ENCODE measurements at places on chromosomes 6 and 20.

GRCh38 chr6:157258878-157259277 is 64.4 kb downstream of the TMEM242 start:
- DNase-seq = no peak

- DNase-seq = no peak
Measured at GRCh38 chr20:2799688-2800520, 523 bp downstream of the CPXM1 start.

DNA sequence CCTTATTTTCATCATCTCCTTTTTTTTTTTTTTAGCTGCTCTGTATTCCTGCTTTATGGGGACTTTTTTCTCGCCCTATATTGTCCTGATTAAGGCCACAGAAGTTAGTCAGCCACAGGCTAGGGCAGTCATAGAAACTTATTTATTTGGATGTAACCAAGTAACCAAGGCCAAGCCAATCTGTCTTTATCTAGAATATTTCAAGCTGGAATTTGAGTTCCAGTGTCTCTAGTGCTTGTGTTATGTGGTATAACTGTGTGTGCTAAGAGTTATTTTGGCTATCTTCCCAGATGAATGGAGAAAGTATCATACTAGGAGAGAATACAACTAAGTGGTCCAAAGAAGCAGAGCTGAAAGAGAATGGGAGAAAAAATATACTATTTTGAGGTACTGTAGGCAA is 751.5 kb downstream of the CBLN4 start:
- DNase-seq = no peak

DNA sequence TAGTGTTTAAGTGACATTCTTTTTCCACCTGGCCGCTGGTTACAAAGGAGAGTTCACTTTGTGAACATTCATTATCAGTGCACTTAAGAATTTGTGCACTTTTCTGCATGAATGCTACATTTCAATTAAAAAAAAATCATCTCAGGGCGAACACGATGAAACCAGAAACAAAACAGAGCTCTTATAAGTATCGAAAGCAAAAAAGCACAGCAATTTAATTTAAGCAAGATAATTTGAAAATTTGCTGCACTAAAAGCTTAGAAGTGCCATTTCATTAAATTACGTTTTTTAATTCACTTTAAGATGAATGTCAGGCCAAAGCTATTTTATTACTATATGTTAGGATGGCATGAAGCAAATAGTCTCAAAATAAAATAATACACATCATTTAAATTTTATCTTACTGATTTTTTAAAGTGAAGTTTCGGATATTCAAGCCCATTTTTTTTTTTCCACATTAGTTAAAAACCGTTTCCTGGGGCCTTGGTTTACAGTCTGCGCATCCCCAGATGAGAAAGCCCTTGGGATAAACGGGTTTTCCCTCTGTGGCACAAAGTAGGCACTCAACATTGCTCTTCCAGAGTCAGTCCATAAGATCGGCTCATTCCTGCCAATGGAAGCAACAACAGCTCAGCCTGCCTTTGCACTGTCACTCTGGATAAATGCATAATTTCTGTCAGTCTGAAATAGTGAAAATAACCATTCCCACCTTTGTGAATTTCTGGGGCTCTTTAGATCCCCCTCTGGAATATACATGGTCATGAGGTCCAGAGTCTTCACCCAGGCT is 80.1 kb downstream of the FYN start:
- DNase-seq = no peak

- DNase-seq = peak; percentile 85
Measured at GRCh38 chr20:63626424-63627128, at the start of gene GMEB2. Gene GMEB2, minus strand, starts transcription at chr20:63627101. Its CDS starts 7,704 bp downstream, at chr20:63619397.

- DNase-seq = no peak
Measured at GRCh38 chr20:24954151-24954550, 5.1 kb downstream of the CST7 start.

DNA sequence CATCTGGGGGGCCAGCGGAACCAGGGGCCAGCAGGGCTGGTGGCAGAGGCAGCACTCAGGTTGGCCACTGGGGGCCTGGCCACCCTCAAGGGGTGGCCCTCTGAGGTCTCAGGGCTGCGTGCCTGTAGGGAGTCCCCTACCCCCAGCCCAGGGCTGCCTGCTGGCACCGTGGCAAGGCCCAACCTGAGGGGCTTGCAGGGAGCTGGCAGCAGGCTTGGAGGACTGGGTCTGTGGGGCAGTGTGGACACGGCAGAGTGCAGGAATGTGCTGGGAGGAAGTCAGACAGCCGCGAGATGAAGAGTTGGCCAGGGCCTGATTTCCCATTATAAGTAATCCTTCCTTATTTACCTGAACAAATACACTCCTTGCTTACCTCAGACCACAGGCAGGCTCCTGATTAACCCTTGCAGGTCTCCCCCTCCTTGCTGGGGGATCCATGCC is at the start of gene SPDEF:
Gene SPDEF (minus strand): TSS at position 299 of the 441 bp plus-strand sequence. CDS start 11,874 bp downstream, outside the sequence.
- no peak for DNase-seq

DNA sequence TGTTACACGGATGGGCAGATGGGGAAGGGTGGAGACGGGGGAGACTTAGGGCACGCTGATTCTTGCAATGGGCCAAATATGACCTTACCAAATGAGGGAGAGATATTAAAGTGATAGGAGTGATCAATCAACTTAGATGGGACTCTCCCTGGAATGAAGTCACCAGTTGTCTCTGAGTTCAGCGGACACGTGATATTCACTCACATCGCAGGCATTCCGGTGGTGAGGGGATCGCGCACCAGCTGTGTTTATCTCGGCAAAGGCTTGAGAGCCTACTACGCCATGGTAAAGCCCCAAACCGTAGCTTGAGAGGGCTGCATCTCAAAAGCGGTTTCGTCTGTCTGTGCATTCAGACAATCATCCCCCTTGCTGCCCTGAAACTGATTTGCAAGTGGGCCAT is 5.5 kb downstream of the BMP7 start:
- no peak for DNase-seq

DNA sequence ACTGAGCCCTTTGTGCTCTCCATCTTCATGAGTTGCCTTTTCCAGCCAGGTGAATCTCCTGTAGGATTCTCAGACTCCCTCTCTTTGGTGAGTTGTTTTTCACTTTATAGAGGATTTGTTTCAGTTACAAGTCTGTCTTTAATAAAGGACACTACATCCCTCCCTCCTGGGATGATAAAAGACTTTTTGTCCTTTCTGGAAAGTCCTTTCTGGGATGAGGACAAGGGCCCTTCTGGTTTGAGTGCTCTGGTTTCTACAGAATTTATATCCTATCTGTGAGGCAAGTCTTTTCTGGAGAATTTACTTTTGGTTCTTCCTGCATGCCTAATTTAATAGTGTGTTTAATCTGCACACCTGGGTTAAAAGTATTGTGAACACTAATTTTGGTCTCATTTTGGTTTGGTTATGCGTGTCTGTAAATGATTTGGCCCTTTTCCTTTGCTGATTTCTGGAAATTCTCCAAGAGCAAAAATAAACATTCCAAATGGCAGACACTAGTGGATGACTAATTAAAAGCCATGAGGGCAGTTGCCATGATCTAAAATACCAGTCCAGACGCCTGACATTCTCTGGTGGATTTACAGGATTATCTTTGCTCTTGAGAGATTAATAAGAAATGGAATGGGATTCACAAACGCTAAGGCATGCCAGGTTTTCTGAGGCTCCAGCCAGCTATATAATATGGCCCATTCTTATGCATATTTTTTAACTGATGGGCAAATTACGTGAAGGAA is 44.8 kb downstream of the TCP11 start:
- DNase-seq = no peak

DNA sequence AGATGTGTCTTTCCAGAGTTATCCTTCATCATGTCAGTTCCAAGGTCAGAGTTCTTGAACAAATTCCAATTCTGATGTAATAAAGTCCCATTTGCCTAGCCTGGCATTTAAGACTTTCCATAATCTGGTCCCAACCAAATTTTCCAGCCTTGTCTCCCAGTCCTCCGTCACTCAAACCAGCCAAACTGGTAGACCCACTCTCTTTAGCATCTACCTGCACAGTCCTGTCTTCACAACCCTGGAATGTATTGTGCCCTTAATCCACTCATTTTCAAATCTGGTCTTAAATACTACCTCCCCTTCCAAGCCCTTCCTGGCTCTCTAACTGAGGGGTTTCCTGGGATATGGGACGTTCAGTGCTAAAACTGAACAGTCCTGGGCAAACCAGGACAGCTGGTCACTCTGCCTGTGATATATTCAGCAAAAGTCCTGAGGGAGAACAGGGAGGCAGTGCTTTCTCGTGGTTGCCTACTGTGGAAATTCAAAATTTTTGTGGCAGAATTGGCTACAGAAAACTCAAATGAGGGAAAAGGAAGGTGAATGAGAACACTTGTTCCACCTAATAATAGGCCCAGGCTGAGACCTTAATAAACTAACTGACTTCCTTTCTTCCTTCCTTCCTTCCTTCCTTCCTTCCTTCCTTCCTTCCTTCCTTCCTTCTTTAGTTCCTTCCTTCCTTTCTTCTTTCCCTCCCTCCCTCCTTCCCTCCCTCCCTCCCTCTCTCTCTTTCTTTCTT is 10.8 kb upstream of the AKAP7 start:
- DNase-seq = no peak

GRCh38 chr6:164337024-164337924 is 922.8 kb downstream of the QKI start:
- no peak for DNase-seq

DNA sequence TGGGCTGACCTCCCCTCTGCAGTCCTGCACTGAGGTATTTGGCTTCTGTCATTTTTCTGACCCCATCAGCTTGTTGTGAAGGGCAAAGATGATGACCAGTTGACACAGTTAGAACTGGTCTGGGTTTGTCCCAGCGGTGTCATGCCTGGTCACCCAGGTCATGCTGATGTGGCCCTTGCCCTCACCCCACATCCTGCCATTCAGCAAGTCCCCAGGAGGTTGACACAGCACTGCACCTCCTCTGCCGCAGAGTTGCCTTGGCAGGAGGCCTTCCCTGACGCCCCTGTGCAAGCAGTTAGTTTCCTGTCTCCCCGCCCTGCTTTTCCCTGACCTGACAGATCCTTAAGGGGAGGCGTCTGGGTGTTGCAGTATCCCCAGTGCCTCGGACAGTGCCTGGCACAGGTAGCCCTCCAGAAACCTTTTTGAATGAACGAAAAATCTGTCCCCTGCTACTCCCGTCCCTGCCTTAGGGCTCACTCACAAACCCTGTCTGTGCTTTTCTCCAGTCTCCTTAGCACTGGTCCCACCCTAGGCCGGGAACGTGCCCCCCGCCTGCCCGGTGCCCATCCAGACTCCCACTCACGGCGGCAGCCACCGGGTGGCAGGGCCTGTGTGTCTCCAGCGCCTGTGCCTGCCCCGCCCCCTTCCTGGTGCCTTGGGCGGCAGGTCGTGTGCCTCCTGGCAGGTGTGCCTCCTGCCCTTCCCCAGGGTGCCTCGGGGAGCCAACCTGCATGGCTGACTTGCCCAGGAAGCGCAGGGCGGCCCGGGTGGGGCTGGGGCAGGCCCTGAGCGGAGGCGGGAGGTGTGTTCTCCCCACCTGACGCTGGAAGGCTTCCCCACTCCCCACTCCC is 146.3 kb upstream of the RNF24 start:
- DNase-seq = peak; percentile 80

DNA sequence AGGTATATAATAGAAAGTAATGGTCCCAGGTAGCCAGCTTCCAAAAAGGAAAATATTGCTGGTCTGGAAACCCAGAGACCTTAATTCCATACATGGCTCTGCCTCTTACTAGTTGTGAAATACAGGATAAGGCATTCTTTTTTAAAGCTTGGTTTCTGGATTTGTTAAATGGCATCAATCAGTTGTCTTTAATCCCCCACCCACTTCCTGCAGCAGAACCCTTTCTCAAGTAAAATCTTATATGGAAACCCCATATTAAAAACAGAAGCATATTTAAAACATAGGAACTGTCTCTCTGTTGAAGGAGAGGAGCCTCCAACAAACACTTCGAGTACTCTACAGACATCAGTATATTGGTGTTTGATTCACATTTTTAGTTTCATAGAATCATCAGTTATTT is 6.2 kb upstream of the LCA5 start:
- no peak for DNase-seq

GRCh38 chr6:146785001-146785585 is 186.3 kb downstream of the ADGB start:
- peak; percentile 43 for DNase-seq

- DNase-seq = peak; percentile 97
Measured at GRCh38 chr6:55868771-55869479, 6.5 kb downstream of the BMP5 start.

GRCh38 chr6:44267252-44267651 is 1.9 kb upstream of the NFKBIE start:
- DNase-seq = no peak

DNA sequence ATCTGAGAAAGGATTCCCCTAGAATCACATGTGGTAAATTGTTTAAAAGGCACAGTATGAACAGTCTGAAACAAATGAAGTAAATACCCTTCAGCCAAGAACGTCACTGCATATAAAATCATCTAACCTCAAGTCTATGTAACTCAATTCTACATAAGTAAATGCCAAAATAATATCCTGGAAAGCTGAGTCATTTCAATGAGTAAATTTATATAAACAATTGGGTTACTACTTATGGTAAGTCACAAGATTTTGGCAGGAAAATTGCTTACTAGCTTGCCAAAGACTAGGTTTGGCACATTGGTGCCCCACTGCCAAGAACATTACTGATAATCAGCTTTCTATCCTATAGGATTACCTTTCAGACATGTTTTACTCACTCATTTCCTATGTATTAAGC is 8.4 kb downstream of the GMDS start:
- DNase-seq = no peak

DNA sequence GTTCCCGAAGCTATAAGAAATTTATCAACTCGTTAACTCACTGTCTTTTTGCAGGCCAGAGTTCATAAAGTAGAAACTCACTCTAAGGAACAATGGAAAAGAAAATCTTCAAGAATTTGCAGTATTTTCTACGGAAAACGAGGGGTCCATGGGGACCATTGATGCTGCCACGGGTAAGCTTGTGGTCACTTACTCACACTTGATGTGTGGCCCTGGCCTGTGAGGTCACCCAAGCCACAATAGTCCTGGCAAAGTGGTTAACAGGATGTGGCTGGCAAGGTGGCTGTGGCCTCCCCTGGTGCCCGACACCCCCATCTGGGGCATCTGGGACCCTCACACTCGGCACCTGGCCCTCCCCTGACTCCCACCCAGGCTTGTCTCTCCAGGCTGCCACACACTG is 123.4 kb downstream of the C6orf118 start:
- DNase-seq = no peak

GRCh38 chr6:10719296-10719963 is 3.4 kb upstream of the TMEM14C start:
- DNase-seq = peak; percentile 25

- DNase-seq = no peak
Measured at GRCh38 chr6:102488729-102489128, 1095.2 kb downstream of the GRIK2 start.

- no peak for DNase-seq
Measured at GRCh38 chr6:137362878-137363804, 131.1 kb downstream of the OLIG3 start.

- no peak for DNase-seq
Measured at GRCh38 chr6:36020154-36020553, 4.3 kb downstream of the SLC26A8 start.

- DNase-seq = no peak
Measured at GRCh38 chr20:24422091-24422760, 47.2 kb upstream of the SYNDIG1 start.

DNA sequence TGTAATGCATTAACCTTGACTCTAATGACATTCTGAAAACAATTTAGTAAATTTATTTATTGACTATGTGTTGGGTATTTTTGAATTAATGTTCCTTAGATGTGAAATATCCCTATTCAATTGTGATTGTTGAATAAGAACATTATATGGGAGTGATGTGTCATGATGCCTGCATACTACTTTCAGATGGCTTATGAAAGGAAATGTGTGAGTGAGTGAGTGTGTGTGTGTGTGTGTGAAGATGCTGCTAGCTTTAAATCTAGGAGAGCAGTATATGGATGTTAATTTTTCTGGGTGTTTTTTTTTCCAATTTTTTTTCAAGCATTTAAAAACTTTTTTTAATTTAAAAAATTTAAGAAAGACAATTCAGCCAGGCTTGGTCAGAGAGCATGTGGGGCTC is 32.5 kb upstream of the NT5E start:
- no peak for DNase-seq
